Fibroblast of skin of right biceps (primary cell): ENCODE measurements at places on chromosomes 12 and 14.
A peak's percentile ranks its signal among the peaks of the same experiment; 100 is the strongest.

DNA sequence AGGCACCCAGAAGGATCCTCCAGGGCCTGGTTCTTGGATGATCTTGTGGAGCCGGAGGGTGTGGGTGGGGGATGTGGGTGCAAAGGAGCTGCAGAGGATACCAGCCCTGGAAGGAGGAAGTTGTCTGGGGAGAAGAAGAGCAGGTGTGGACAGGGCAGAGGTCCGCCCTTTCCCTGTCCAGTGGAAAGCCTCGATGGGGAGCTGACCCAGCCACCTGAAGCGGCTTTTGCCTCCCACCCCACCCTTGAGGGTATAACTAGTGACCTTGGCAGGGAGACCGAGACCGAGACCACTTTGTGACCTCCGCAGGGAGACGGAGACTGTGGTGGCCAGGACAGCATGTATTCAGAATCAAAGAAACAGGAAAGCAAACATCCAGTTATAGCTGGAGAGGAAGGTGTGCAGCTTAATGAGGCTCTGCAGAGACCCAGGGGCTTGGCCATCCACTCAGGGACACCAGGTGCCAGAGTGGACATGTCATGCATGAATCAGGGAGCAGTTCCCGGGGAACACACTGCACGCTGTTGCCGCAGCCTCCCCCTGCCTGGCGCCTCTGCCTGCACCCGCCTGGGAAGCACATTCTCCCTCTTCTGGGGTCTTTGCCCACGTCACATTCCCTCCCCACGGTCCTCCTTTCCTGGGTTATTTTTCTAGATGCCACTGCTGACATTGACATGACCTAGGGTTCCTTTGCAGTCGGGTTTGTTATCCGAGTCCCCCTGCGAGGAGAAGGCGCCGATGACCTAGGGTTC, 87.7 kb downstream of the ADGRD1 start:
- DNase-seq, result no peak

DNA sequence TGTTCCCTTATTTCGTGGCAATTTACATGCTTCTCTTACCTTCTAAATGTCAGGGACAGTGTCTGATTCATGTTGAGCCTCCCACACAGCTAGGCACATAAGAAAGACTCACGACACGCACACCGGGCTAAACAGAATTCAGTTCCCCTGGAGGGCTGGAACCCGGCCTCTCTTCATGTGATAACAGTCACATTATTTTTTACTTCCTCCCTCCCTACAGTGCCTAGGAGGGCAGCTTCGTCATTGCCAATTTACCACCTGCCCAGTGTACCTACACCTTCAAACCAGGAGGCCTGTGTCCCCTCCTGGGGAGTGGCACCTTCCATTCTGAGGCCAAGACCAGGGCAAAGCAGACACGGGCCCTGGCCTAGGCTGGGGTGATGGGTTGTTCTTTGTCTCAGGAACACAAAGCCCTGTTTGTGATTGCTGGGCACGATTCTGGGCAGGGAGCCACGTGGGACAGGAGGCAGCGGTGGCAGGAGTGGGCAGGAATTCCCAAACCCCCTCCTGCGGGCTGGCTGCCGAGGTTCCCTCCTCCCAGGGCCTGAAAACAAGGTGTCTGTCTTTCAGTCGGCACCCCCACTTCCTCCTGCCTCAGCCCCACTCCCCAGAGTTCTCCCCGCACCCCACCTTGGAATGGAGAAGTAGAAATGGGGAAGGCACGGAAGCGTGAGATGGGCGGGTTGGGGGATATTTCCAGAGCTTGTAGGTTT, 6.8 kb upstream of the RASAL1 start:
- no peak for DNase-seq

DNA sequence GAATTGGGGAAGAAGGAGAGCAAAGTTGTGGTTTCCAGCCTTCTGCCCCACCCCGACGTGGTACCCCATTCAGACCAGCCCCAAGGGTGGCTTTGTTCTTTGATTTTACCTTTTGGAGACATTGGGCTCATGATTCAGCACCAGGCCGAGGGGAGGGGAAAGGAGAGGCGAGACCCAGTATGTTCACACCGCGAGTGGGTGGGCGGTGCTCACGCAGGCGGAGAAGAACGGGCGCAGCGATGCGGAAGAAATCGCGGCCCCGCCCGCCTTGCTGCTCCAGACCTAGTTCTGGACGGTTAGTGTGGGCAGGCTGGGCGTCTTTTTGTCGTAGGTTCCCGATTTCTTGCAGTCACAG, 963 bp downstream of the ATL1 start:
- peak; percentile 56 for DNase-seq

- DNase-seq, result no peak
Observed at GRCh38 chr12:57319678-57320469, 68.9 kb upstream of the STAC3 start.

GRCh38 chr14:100086361-100086760, 21.1 kb downstream of the EVL start:
- DNase-seq, result no peak

DNA sequence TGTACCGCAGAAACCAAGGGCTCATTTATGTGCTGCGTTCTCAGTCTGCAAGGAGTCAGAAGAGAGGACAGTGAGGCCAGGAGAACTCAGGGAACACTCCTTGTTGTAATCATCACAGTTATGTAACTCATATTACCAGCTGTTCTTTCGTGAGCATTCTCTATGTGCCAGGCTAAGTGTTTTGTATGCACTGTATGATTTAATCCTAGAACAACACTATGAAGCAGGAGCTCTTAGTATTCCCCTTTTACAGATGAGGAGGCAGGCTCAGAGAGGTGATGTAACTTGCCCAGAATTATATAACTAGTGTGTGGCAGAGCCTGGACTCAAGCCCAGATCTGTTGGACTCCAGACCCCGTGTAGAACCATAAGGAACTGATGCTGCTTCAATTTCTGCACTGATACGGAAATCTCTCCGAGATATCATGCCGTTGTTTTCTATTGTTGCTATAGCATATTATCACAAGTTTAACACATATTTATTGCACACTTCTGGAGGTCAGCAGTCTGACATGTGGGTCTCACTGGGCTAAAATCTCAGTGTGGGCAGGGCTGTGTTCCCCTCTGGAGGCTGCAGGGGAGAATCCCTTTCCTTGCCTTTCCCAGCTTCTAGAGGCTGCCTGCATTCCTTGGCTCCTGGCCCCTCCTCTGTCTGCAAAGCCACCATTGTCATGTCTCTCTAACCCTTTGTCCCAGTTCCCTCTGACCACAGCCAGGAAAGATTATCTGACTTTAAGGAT, 16.3 kb upstream of the CD9 start:
- peak; percentile 53 for DNase-seq

DNA sequence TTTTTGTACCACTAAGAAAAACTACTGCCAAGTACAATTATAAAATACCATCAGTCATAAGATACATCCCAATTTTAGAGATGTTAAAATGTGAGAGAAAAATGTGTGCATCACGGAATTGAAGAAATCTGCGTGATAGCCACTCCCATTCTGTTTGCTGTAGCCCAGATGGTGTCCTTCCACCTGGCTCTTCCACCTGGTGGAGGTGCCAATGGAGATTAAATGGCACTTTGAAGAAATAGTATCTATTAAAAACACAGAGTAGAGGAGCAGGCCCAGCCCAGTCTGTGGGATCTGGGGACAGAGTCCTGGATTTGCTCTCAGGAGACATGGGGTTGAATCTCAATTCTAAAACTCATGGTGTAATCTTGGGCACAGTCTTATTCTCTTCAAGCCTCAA, 35.5 kb downstream of the TSPAN11 start:
- DNase-seq, result no peak

DNA sequence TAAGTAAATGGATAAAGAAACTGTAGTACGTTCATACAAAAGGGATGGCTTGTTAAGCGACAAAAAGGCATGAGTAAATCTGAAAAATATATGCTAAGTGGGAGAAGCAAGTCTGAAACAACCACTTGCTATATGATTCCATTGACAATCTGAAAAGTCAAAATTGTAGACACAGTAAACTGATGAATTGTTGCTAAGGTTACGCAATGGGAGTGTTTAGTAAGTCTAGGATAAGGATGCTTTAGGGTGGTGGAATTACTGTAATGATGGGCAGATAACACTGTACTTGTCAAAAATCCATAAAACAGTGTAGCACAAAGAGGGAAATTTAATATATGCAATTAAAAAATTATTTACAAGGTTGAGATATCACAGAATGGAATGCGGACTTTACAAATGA, 984.9 kb downstream of the FSCB start:
- no peak for DNase-seq

- DNase-seq, result no peak
Observed at GRCh38 chr12:11761869-11762567, 112.5 kb downstream of the ETV6 start.

DNA sequence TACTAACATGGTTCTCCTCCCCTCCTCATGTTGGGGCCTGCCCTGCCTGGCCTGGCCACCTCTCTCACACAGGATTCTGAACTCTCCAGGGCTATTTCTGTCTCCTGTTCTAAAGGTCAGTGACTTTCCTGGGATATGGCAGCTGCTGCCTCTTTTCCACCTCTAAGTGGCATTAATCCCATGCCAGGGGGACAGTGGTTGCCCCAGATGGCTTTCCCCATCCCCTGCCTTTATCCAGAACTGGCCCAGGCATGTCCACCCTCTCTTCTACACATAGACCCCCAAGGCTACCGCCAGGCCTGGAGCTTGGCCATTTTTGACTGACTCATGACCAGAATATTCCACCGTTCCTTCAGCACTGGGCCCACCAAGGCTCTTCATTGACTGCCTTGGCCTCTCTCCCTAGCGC, 90.4 kb downstream of the IRF2BPL start:
- DNase-seq, result peak; percentile 76

DNA sequence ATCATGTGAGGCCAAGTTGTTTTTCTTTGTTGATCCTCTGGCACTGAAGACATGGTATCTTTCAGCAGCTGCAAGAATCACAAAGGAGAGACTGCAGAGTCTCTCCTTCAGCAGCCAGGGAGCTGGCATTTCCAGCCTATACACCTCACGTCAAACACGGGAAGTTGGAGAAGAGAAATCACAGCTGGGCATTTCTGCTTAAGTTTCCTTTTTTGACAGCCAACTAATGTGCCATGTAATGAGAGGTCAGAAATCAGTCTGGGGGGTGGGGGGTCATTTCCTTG, 28.3 kb downstream of the PHLDA1 start:
- DNase-seq, result no peak

- DNase-seq, result no peak
Observed at GRCh38 chr14:23406244-23406643, 1.8 kb downstream of the MYH6 start.

GRCh38 chr12:45125997-45126396, 75.1 kb upstream of the DBX2 start:
- DNase-seq, result no peak

DNA sequence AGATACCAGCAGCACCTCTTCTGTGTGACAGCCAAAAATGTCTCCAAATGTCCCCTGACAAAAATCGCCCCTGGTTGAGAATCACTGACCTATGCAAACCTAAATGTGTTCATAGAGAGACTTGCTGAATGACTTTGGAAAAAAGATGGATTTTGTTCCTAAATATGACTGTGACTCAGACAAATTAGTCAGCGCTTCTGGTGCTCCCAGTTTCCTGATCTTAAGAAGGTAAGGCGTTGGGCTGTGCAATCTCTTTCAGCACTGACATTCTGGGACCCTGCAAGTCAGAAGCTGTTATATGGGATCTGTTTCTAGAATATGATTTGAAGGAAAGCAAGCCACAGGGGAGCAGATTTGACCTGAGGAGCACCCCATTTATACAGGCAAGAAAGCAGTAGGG, 90.6 kb upstream of the PWP1 start:
- peak; percentile 46 for DNase-seq
